ENCODE measurements at places on chromosomes 2 and 18.

DNA sequence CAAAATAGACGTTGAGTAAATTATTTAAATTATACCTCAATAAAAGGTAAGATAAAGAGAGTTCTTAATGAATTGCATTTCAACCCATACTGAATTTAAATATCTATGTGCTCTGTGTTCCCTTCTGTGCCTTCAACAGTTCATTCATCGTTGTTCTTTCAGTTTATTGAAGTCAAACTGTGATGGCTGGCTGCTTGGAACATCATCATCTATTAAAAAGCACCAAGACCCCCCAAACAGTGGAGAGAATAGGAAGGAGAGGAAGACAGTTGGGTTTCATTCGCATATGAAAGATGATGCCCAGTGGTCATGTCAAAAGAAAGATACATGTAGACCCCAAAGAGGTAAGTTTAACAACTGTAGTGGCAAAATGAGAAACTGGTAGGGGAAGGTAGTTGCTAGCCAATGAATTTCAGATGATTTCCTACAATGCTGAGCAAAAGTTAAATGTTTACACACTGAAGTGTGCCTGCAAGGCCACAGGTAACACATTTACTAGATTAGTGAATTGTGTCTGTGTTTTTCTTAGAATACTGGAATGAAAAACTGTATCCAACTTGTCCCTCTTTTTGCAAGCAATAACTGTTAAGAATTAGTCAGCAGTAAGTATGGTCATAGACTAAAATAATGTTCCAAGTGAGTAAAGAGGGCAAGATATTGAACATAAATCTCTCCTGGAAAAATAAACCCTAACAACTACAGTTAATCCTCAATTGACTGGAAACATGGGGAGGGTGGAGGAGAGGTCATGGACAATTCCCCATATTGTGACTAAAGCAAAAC lies 331.3 kb downstream of the KIAA1328 start:
- DNase-seq: no peak

- DNase-seq: no peak
These were observed 114.2 kb upstream of the TPO start for GRCh38 chr2:1299043-1299442.

DNA sequence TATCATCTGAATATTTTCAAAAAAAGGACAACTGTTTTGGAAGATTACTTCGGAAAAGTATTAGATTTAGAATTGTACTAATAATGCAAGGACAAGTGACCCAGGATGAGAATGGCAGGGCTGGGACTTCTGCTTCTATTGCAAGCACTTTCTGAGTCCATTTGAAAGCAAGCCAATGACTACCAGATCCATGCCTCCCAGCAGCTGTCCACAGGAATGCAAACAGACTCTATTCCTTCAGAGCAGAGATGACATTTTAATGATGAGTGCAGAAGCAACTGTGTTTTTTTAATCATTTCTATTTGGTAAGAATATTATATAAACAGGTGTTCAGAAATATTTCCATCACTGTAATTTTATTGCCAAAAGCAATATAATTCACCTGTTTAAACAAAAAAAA lies 456.7 kb downstream of the SOX11 start:
- DNase-seq: no peak

DNA sequence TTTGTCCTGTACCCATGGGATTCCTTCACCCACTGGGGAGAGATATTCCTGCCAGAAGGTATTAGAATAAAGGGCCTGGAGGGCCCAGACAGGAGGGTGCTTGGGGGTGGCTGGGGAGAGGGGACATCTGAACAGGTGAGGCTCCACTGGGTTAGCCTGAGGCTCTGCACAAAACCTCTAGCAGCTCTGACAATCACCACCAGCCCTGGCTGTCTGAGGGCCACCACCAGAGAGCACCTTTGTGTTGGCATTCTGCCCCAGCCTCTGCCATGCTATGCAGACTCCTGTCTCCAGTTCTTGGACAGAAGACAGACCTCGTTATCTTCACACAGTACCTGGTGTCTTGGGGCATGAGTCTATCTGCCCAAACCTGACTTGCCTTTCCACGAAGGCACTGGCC lies 25.3 kb downstream of the SLC16A14 start:
- no peak for DNase-seq

DNA sequence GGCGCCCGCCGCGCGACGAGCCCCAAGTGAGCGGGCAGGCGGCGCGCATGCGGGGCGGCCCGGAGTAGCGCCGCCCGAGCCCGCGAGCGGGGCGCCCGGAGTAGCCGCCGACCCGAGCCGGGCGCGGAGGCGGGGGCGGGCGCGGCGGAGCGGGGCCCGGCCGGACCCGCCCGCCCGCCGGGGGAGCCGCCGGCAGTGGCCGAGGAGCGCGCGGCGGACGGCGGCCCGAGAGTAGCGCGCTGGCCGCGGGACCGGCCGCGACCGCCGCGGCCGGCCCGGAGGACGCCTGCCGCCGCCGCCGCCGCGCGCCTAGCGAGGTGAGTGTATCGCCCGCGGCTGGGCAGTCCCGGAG lies at the start of gene GALNT1:
Gene GALNT1, plus strand, starts transcription at position 195 of the 352 bp plus-strand sequence. CDS start 72,923 bp downstream, outside the sequence.
- DNase-seq: no peak

DNA sequence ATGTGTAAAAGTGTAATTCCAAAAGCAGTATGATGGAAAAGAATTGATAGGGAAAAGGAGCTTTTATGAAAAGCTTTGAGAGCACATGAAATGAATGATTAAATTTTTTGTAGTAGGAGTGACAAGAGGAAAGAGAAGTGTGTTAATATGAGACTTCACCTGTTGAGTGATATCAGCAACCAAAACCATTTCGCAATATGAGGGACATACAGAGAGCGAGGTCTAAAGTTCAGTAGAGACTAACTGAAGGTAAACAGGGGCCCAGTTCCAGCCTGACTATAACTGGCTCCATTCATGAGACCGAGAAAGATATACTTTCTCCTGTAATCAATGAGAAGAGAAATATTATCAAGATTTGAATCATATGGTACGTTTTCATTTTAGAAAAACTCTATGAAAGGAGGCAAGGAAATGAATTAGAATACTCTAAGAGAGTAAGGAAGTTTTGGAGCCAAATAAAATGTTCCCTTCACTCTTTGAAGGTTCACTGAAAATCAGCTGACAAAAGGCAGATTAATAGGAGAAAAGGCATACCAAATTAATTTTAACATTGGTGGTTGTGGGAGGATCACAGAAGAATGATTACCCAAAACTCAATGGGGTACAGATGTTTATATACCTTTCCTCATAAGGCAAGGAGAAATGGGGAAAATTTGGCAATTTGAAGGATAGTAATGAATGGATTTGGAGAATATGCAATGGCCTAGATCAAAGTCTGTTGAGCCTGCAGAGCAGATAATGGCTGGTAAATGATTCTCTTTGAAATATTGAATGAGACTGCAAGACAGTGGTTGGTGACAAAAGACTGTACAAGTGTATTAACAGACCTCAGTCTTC lies 932.2 kb downstream of the TDRD15 start:
- no peak for DNase-seq

GRCh38 chr2:128469875-128470274 lies 151.2 kb upstream of the HS6ST1 start:
- no peak for DNase-seq

GRCh38 chr18:74233933-74234325 lies 57.8 kb downstream of the CYB5A start:
- no peak for DNase-seq

GRCh38 chr2:62339837-62340236 lies 143.9 kb downstream of the B3GNT2 start:
- DNase-seq: no peak

DNA sequence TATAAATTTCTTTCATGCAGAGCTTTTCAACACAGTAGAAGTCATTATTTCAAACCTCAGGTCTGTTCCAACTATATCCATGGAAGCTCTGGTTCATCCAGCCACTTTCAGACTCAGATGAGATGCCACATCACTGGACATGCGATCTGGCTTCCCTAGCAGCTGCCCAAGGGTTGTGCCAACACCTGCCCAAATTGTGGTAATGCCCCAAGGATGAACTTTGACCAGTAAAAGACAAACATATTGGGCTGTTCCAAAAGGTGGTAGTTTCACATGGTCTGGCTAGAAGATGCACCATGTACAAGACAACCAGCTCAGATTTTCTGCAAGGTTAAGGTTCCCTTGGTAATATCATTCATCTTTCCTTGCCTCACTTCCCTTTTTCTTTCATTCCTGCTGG lies 101.9 kb downstream of the THADA start:
- no peak for DNase-seq

GRCh38 chr2:121304941-121305340 lies 19.9 kb upstream of the TFCP2L1 start:
- DNase-seq: no peak

- DNase-seq: no peak
These were observed 7.6 kb upstream of the FARSB start for GRCh38 chr2:222663479-222663878.

- no peak for DNase-seq
These were observed 70.1 kb downstream of the SUCLG1 start for GRCh38 chr2:84388921-84389490.

DNA sequence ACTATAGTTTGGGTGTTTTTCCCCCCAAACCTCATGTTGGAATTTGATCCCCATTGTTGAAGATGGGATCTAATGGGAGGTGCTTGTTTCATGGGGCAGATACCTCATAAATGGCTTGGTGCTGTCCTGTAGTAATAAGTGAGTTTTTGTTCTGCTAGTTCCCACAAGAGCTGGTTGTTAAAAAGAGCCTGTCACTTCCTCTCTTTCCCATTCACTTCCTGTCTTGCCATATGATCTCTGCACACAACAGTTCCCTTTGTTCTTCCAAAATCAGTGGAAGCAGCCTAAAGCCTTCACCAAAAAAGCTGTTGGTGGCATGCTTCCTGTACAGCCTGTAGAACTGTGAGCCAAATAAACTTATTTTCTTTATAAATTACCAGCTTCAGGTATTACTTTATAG lies 768.2 kb upstream of the VRK2 start:
- no peak for DNase-seq

DNA sequence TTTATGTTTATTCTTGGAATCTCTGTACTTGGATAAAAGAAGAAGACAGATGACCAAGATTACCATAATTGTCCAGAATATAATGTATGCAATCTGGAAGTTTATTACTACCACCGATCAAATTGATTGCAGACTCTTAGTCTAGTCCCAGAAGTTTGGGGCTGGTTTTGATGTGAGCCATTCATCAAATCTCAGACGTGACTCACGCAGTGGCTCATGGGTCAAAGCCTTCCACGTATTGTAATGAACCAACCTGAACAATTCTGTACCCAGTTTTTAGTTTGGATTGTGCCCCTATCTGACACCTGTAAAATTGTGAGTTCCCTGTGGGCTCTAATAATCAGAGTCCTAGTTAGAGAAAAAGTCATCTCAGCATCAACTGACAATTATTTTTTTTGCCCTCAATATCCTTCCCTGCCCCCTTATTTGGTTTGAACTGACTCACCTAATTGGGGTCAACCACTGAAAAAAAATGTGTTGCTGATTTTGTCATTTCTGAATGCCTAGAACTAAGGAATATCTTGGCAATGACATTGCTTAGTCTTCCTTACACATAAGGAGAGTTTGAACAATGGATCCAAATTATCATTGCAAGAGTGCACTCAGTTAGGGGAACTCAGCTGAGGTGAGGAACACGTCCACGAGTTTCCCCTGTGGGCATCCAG lies 219.5 kb upstream of the NRP2 start:
- DNase-seq: no peak

DNA sequence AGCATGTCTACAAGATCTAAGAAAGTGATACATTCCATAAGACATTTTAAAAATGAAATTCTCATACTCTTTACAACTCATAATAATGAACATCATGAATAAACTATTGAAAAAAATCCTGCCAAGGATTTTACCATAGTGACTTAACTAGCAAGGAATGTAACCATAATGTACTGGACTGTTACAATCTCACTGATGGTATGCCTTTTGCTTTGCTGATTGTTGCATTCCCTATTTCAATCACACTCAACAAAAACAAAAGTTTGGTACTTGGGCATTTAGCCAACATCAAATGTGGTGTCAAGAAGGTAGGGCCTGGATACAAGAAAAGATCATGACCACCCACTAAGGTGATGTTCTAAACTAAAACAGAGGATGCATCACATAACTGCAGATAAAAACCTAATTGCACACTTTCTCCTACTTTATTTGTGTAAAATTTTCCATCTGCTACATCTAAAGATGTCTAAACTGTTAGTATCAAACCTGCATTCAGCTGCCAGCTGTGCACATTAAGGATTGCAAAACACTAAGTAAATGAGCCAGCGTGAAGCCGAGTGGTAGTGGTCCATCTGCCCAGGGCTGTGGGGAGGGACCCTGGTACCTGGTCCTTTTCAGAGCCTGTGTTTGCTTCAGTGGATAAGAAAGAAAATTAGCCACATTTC lies 564.4 kb downstream of the ZEB2 start:
- no peak for DNase-seq

- DNase-seq: no peak
These were observed 8.1 kb downstream of the NPC1 start for GRCh38 chr18:23578067-23578701.

DNA sequence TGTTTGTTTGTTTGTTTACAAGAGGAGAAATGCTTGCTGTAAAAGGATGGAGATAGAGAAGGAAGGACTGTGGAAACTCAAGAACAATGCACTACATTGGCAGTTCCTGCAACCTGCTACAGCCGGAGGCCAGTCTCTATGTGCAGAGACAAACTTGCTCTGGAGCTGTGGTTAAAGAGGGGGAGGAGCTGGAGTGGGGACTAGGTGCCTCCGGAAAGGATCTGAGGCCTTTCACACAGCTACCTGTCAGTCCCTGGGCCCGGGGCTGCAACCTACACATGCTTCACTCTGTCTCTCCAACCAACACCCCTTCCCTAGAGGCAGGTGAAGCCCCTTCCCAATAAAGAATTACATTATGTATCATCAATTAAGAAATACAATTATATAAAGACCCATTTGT lies 1234.0 kb upstream of the ZEB2 start:
- no peak for DNase-seq

Measured in CD4-positive, alpha-beta memory T cell (primary cell).